Tibial nerve (tissue), 4 donors: ENCODE measurements at places on chromosomes 3 and 15. TPM values are rescaled to one million over a fixed set of nuclear protein-coding genes. Genes with fewer than 3 reads are reported as not detected.

DNA sequence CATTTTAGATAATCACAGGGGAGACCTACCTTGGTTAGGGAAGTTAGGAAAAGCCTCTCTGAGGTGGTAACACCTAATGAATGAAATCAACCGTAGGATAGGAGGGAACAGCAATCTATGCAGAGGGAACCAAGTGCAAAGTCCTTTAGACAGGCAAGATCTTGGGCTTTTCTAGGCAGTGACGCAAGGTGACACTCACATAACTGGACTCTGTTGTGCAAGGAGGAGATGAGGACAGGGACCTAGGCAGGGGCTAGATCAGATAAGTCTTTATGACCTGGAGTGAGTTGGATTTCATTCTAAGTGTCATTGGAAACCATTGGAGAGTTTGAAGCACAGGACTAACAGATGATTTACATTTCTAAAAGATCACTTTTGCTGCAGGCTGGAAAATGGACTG, 4.6 kb upstream of the LMOD3 start:
- no peak for DNase-seq

Gene ISLR
- total RNA-seq: 163 TPM

Gene CRABP1
- total RNA-seq: 6.6 TPM

Gene CCR8
- total RNA-seq: not detected

Gene TRIM71
- 0.22 TPM for total RNA-seq

DNA sequence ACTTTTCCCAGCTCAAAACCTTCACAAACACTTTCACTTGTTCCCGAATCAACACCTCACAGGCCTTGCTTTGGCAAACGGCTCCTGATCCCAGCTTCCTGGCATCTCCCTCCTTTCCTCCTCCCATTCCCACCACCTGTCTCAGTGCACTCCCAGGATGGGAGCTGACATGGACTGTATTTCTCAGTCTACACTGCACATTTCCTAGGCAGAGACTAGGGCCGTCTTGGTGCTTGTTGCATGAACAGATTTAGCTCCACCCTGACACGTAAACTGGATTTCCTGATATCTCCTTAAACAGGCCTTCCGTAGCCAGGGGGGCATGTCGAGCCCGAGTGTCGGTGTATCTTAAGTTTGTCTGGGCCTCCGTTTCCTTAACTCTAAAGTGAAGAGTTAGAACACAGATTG, 790 bp upstream of the WHAMM start:
- DNase-seq: no peak

DNA sequence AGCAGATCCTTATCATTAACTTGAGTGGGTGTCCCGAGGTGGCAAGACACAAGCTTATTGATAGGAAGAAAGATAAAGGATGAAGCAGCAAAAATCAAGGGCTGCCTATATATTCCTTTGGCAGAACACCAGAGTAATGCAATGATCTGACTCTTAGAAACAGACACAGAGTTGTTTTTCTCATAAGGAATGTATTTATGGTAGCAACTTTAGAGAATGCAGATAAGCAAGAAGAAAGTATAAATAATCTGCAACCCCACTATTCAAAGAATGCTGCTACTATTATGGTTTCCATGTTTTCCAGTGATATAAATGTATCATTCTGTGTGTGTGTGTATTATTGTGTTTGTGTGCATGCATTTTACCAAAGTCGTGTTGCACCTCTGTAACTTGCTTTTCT, 208.3 kb downstream of the THSD4 start:
- DNase-seq: no peak

GRCh38 chr3:23810343-23811184, 4.8 kb downstream of the UBE2E1 start:
- DNase-seq: peak; percentile 27
